ENCODE measurements at places on chromosomes 16 and 17.

DNA sequence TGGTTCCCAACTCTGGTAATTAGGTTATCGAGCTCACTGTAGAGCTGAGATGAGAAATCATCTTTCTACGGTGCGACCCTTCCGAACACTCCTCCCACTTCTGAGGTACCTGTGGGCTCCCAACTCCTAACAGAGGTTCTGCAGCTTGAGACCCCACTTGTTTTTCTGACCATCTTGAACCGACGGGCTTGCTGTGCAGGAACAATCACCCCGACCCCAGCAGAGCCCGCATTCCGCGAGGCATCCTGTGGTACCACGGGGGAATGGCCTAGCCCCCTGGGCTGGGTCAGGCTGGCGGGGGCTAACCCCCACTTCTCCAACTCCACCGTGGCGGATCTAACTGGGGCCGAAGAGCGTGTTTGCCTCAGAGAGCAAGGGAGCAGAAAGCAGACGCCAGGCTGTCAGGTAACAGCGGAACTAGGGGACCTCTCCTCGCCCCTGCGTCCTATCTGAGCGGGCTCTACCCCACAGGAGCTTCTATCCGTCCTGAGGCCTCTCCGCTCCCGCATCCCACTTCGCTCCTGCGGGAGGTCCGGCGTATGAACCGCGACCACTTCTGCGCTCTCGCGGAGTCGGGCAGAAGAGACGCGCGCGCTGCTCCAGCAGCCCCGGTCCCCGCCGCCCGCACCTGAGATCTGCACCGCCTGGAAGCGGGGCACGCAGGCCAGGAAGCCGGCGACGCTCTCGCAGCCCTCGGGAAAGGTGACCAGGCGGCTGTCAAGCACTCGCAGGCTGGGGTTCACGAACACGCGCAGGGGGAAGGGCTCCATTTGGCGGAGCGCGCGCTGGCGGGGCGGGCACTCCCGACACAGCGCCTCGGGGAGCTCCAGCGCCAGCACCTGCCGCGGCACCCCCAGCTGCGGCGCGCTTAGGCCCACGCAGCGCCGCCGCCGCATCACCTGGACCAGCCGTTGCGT lies 761 bp downstream of the PDF start:
- DNase-seq, result no peak

GRCh38 chr16:85520853-85521521 lies 92.1 kb upstream of the GSE1 start:
- DNase-seq, result no peak

- no peak for DNase-seq
Measured at GRCh38 chr17:57898487-57899311, 48.9 kb upstream of the MRPS23 start.

DNA sequence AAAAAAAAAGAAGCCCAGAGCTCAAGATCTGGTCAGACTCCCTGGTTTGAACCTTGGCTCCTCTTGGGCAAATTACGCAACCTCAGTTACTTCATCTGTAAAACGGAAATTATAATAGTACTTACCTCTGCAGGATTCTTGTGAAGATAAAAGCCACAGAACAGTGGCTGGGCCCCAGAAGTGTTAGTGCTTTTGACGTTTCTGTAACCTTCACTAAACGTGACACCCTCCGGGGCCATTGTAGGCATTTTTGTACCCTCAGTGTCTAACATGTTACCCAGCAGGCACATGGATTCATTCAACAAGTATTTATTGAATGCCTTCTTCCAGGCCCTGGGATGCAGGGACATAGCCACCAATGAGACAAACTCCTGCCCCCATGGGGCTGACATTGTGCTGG lies 58.0 kb downstream of the PITPNC1 start:
- no peak for DNase-seq

DNA sequence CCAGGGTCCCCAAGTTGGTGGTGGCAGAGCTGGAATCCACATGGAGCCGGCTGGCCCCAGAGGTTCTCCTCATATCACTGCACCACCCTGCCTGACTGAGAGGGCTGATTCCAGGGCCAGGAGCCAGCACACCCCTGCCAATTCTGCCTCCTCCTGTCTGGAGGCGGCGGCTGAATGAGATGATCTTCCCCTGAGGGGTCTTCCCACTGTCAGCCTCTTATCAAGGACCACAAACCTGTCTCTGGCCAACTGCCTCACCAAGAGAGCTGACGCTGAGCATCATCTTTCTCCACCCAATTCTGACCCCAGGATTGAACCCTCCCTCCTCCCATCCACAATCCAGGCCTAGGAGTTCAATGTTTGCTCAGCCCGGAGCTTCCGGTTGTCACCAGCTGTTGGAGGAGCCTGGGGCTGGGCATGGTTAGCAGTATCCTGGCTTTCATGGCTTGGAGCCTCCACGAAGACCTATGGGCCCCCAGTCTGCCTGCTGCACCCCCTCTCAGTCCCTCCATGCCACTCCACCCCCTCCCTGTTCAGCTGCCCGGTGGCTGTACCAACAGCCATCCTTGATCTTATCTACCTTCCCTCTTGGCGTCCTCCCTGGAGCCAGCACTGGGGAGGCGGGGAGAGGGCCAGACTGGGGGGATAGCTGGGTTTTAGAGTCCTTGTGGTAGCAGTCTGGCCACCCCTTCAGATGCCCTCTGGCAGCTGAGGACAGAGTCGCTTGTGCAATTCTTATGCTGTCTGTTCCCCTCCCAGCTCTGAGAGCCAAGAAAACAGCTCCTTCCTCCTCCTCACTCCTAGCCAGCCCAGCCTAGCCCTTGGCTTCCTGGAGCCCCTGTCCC lies 25.6 kb downstream of the ABCC3 start:
- DNase-seq, result no peak

- DNase-seq, result no peak
Measured at GRCh38 chr17:50926523-50926922, 60.4 kb upstream of the TOB1 start.

Measured in AG09319 (cell line).